Activated naive CD8-positive, alpha-beta T cell treated with anti-CD3 and anti-CD28 coated beads for 36 hours (primary cell): ENCODE measurements at places on chromosomes 11 and 22. TPM values are rescaled to one million over a fixed set of nuclear protein-coding genes. Genes with fewer than 3 reads are reported as not detected.

DNA sequence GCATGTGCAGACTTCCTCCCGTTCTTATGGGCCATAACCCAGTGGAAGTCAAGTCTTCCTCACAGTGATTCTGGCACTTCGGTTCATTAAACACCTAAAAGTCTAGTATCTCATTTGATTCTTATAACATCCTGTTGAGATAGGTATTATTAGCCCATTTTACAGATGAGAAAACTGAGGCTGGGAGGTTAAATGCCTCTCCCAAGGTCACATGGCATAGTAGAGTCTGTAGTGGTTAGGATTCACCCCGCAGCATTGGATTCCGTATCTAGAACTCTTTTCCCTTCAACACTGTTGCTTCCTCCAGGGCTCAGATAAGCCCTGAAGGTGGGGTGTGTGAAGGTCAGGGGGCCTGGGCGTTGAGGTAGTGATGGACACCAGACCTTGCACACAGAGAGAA lies 3.4 kb downstream of the GPHA2 start:
- no peak for DNase-seq

DNA sequence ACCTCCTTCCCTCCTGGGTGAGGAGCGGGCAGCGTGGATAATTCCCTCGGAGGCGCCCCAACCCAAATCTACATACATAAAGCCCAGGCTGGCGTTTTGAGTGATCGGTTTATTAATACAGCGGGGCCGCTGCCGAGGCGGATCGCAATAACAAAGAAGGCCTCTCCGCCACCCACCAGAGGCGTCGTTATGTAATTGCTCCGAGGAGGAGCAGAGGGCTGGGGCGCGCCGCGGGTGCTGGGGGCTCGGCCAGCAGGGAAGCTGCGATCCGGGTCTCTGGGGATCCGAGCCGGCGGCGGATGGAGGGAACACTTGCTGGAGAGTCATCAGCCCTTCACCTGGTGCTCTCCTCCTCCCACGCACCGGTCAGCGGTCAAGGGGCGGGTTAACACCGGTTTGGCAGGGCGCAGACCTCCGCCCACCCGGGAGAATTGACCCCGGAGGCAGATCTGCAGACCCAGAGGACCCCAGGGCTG lies 6.4 kb upstream of the TP53I11 start:
- DNase-seq = no peak

- no peak for DNase-seq
Measured at GRCh38 chr11:130042093-130042591, 27.6 kb upstream of the APLP2 start.

GRCh38 chr11:102416976-102417375 lies 35.6 kb downstream of the TMEM123 start:
- no peak for DNase-seq

DNA sequence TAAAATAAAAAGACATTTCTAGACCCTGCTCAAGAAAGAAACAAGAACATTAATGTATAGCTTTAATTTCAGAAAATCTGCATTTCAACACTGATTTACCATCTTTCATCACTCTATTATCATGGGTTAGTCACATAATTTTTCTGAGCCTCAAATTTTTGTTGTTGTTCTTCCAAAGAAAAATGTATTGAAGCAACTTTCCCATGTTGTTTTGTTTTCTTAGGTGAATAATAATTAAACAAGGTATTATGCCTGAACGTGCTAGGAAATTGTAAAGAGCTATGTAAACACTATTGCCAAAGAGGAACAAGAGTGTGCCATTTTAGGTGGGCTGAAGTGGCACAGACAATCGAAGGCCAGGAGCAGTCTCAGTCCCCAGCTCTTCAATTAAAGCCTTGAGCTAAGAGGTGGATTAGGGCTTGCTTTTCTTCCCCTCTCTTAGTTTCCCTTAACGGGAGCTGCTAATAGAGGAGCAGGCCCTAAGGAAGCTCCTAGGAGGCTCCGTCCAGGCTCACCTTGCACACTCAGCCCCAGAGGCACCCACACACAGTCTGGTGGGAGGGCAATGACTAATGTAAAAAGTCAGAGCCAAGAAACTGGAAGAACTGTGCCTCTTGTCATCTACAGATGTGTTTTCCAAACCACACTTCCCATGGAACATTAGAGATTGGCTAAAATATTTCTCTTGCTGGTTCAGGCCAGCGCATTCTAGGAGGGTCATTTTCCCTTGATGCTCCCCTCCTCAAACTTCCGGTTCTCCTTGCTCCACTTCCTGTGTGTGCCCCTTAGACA lies 8.8 kb upstream of the UBASH3B start:
- no peak for DNase-seq

- DNase-seq = no peak
Measured at GRCh38 chr22:47445212-47445611, 682.8 kb downstream of the TBC1D22A start.

DNA sequence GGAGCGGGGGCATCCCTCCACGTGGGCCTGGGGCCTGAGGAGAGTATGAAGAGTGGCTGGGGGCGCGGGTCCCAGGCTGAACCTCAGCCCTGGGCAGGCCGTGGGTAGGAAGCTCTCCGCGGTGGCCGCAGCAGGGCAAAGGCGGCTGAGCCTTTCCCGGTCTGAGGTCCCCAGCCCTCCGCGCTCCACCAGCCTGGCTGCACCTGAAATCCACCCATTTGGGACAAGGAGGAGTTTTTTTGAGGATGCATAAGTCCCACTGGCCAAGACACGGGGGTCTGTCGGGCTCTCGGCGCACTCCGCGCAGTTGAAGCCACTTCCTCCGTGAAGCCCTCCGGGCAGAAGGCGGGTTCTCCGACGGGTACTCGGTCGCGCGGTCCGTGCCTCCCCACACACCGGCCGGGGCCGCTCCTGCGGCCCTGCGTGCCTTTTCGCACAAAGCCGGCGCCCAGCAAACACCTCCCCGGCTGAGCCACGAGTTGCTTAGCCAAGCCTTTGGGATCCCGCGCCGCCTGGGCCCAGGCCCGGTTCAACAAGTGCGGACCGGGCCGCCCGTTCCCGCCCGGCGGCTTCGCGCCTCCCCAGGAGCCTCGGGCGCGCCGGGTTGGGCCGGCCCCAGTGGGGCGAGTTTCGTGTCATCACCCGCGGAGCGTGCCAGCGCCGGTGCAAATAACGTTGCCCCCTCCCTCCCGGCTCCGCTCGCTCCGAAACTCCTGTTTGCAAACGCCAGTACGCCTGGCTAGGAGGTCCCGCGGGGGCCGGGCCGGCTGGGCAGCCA lies 666 bp upstream of the OVOL1 start:
- peak; percentile 30 for DNase-seq

GRCh38 chr11:121365304-121365703 lies 72.7 kb downstream of the SC5D start:
- no peak for DNase-seq

GRCh38 chr11:26779074-26779865 lies 57.4 kb upstream of the SLC5A12 start:
- no peak for DNase-seq

KREMEN1 gene
- 0.29 TPM for total RNA-seq
